ENCODE measurements at places on chromosomes 4 and X. TPM values are rescaled to one million over a fixed set of nuclear protein-coding genes. Genes with fewer than 3 reads are reported as not detected.

BCOR gene
- 22.4 TPM for total RNA-seq

LIMCH1 gene
- total RNA-seq = 46.0 TPM

PLP1 gene
- total RNA-seq = not detected

CAPN6 gene
- total RNA-seq = not detected

TLR7 gene
- 0.04 TPM for total RNA-seq

KIAA1210 gene
- not detected for total RNA-seq

NWD2 gene
- not detected for total RNA-seq

MAGEA8 gene
- total RNA-seq = not detected

ADGRG4 gene
- not detected for total RNA-seq

GPC4 gene
- 0.01 TPM for total RNA-seq

HHIP gene
- 0.84 TPM for total RNA-seq

SCRG1 gene
- total RNA-seq = not detected

NEIL3 gene
- 15.9 TPM for total RNA-seq

FGG gene
- total RNA-seq = 4.1 TPM

KLHL13 gene
- 0.34 TPM for total RNA-seq

SPIN2A gene
- total RNA-seq = 0.15 TPM

GPRIN3 gene
- 4.1 TPM for total RNA-seq

CYLC1 gene
- not detected for total RNA-seq

NUP62CL gene
- 18.1 TPM for total RNA-seq

RAB33A gene
- 0.25 TPM for total RNA-seq

NXF2B gene
- not detected for total RNA-seq

RTL9 gene
- 0.07 TPM for total RNA-seq

CXXC4 gene
- not detected for total RNA-seq

ARX gene
- 0.12 TPM for total RNA-seq

PAGE4 gene
- total RNA-seq = not detected

XAGE1A gene
- not detected for total RNA-seq

WDR13 gene
- 73.7 TPM for total RNA-seq

DNAAF6 gene
- total RNA-seq = not detected

NXF2 gene
- not detected for total RNA-seq

RADX gene
- 0.05 TPM for total RNA-seq

MAGEA3 gene
- total RNA-seq = 3.4 TPM

TSPAN7 gene
- 2.9 TPM for total RNA-seq

Data from A549 treated with DMSO at 1 μM for 4 hours (cell line).